ENCODE measurements at places on chromosomes 2 and 18.

DNA sequence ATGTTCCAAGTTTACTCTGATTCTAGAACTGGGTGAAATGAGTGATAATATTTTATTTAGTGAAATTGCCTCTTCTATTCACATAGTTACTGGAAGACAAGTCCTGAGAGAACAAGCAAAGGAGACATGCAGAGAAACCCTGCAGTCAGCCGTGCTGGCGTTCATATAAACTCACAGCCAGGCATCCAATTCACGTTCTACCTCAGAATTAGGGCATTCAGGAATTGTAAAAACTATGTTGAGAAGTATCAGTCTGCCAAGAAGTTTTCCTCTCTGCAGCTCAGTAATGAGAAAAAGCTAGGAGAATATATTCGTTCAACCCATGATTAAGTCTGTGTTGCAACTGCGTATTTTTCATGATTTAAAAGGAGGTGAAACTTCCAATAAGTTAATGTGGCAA lies 156.2 kb upstream of the DSEL start:
- no peak for DNase-seq

DNA sequence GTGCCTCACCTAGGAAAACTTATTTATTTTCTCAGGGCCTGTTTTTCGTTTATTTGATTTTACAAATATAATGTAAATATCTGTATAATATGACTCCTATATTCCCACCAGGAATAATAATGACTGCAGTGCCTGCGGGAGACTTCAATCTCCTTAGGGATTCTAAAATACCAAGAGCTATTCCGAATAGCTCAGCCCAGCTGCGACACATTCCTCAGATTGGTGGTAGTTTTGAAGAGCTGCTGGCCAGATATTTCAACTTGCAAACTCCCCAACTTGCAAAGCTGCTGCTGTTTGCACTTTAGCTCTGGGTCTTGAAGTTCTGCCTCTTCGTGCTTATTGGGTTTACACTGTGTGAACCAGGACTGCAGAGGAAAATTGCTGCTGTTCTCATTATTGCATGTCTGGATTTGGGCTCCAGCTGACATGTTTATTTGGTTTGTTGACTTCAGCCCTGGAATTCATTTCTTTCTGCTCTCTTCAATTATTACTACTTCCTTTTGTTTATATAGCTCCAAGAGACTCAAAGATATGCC lies 480.2 kb upstream of the CHST9 start:
- DNase-seq = no peak

- DNase-seq = no peak
Measured at GRCh38 chr2:235378944-235379343, 114.9 kb upstream of the AGAP1 start.

DNA sequence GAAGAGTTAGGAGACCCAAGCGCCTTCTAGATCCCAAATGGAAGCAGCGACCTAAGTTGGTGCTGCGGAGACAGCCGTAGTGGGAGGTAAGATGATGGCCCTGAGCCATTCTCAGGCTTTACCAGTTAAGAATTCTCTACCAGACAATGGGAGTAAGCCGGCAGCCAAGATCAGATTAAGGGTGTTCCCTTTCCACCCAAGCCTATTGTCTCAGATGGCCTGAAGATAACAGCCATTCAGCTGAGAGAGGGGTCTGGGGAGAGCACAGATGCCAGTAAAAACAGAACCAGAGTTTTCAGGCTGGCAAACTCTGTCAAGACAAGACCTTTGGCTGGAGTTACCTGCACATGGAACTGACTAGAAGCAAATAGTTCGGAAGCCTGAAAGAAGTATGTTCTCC lies 191.7 kb upstream of the HAAO start:
- no peak for DNase-seq

- DNase-seq = no peak
Measured at GRCh38 chr2:89851583-89851905, 1160.1 kb downstream of the RPIA start.

GRCh38 chr2:128280901-128281321 lies 37.8 kb downstream of the HS6ST1 start:
- DNase-seq = no peak

- peak; percentile 91 for DNase-seq
Measured at GRCh38 chr18:63979409-63979920, 9.6 kb downstream of the SERPINB8 start.

DNA sequence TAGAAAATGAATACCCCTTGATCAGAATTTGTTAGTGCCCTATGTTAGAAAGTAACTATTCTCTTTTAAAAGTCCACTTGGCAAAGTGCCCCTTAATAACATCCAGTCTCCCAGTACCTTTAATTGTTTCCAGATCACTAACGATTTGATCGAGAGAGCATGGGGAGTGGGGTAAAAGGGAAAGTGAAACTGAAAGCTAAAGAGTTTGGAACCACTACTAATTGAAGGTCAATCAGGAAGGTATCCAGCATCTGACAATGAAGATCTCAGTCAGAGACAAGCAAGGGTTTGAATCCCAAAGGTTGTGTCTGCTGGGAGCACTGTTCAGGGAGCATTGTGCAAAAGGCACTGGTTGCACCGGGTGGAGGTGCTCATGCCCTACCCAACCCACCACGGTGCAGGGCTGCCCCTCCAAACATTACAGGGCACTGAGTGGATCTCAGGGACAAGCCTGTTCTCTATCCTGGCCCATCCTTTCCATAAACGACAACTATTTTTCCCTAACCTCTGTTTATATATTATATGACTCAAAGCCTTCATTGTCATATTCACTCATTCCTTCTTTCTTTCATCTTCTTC lies 14.6 kb upstream of the RIT2 start:
- DNase-seq = peak; percentile 81

- no peak for DNase-seq
Measured at GRCh38 chr2:4135765-4136164, 432.4 kb downstream of the DCDC2C start.

GRCh38 chr2:200798514-200798913 lies 13.2 kb upstream of the BZW1 start:
- DNase-seq = no peak

DNA sequence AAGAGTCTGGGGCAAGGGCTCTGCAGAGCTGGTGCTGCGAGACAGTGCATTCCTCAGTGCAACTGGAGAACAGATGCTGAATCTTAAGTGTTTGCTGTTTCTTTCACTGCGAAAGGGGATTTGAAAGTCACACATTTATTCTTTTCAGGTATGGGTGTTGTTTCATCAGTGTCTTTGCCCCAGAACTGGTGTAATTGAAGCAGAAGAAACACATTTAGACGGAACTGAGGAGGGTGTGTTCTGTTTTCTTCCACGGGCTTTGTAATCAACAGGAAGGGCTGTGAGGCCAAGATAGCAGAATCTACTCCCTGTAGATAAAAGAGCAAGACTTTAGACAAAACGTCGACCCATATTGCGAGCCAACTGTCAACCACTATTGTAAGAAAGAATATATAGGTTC lies 151.9 kb downstream of the EPHA4 start:
- DNase-seq = no peak

GRCh38 chr2:43223521-43224001 lies 2.8 kb downstream of the ZFP36L2 start:
- DNase-seq = peak; percentile 72

- DNase-seq = peak; percentile 54
Measured at GRCh38 chr2:64606479-64607363, 47.0 kb downstream of the SERTAD2 start.

GRCh38 chr2:85727798-85728197 lies 26.0 kb upstream of the ATOH8 start:
- DNase-seq = no peak

DNA sequence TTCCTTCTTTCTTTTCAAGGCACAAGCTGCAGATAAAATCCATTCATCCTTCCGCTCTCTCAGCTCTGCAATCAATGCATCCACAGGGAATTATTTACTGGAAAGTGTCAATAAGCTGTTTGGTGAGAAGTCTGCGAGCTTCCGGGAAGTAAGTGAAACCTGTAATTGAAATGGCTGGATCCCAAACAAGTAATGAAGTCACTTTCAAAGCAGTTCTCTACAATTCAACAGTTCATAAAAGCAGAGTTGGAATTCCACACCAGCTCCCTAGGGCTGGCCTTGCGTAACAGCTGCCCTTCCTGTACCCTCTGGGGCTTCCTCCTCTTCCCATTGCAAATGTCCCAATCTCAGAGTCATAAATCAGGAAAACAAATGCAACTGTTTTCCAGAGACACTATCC lies 9.6 kb downstream of the SERPINB2 start:
- DNase-seq = no peak

- peak; percentile 77 for DNase-seq
Measured at GRCh38 chr18:75204269-75204731, 4.6 kb downstream of the PTGR3 start.

DNA sequence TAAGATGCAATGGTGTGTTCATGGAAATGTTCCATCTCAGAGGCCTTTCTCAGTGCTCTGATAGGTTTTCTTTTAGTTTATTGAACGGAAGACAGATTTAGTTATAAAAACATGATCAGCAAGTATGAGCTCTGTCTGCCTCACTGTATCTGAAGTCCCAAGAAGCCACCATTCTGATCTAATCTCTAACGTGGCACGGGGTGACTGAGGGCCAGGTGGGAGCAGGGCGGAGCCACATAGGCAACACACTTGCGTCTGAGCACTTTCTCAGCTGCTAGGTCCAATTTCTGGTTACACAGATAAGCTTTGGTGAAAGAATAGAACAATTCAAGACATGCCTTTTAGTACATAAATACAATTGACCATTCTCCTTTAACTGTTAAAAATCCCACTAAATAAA lies 60.4 kb downstream of the SNTG2 start:
- no peak for DNase-seq

DNA sequence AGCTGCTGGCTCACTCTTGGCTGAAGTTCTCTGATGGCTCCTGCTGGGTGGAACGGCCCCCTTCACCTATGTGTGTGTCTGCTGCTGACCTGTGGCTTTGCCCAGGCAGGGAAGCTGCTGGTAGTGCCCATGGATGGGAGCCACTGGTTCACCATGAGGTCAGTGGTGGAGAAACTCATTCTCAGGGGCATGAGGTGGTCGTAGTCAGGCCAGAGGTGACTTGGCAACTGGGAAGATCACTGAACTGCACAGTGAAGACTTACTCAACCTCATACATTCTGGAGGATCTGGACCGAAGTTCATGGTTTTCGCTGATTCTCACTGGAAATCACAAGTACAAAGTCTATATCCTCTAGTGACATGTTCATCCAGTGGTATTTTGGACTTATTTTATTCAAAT lies 13.9 kb upstream of the UGT1A8 start:
- no peak for DNase-seq

DNA sequence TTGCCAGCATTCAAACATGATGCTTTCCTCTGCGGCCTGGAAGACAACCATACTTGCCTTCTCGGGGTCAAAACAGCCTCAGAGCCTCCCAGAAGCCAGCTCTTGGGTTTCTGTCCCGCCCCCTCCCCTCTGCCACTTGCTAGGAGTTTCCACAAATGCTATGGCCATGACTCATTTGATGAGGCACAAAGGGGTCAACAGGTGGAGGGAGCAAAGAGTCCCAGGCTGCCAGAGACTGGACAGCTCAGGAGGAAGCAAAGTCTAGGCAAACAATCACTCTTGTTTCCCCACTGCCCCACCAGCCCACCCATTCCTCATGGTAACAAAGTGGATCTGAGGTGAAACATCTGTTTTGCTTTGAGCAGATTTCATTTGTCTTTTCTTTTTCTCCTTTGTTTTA lies 551.1 kb downstream of the TNS1 start:
- DNase-seq = no peak

DNA sequence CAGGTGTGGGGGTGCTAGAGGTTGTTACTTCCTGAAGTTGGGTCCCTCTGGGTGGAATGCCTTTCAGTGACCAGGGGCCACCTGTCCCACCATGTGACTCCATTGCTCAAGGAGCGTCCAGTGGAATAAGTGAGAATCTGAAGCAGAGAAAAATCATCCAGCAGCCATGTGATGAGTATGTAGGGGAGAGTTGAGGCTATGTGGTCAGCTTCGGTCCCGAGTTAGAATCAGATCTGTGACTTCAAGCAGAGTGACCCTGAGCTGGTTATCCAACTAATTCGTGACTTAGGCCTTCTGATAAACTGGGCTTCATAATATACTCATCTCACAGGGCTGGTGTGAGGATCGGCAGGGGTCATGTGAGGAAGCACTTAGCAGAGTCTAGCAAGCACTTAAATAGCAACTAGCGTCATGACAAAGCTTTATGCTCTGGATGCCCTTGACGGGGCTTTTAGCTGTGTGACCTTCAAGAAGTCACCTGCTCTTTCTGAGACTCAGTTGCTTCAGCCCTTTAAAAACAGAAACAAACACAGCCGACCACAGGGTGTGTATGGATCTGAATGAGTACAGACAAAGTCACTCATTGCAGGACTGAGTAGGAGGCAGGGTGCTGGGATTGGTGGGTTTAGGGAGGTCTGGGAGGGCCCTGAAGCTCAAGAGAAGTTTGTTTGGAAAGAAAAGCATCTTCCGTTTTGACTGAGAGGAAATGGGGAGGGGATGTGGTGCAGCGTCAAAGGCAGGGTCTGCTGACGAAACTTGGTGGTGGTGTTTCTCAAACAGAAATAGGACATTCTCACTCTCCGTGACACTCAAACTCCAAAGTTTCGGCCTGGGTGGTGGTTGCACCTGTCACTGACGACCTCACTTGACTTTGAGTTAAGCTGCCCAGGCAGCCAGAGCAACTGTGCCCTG lies 264.0 kb upstream of the CXCR4 start:
- no peak for DNase-seq

- no peak for DNase-seq
Measured at GRCh38 chr2:237798236-237799059, at the start of gene RBM44. Gene RBM44, plus strand, starts transcription at chr2:237798779. Its CDS starts 14,831 bp downstream, at chr2:237813610.

- no peak for DNase-seq
Measured at GRCh38 chr2:150675807-150676206, 188.3 kb upstream of the RND3 start.

GRCh38 chr2:159438720-159439353 lies 152.3 kb upstream of the WDSUB1 start:
- DNase-seq = no peak

DNA sequence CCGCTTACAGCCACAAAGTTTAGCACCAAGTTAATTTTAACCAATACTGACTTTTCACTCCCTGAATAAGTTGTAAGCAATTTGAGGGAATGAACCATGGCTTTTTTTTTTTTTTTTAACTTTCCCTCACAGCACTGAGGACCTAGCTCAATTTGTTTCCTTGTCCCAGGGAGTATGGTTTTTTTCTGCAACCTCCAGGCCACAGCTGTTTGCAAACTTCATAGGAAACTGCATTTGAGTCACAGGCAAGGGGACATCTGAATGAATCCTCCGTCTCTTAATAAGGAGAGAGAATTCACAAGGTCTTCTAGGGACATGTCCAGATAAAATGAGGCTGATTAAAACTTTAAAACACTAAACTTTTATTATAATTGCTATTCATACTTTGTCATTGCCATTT lies 181.5 kb downstream of the GFPT1 start:
- no peak for DNase-seq

- no peak for DNase-seq
Measured at GRCh38 chr2:2466534-2466933, 135.5 kb upstream of the MYT1L start.

DNA sequence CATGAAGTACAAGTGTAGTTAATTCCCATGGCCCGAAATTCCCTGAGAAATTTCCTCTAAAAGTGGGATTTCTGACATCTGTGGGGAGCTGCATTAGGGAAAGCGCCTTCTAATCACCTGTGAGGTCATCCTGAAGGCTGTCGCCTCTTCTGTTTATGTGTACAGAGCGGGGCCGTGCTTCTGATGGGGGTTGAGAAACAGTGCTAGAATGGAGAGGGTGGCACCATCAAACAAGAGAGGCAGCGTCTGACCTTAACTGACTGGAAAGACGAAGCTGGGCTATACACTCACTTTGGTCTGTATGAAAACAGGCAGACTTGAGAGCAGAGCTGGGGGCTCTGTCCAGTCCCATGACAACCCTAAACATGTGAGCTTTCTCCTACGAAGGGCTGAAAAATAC lies 44.2 kb upstream of the DNMT3A start:
- no peak for DNase-seq

- DNase-seq = no peak
Measured at GRCh38 chr2:180337136-180337535, 330.0 kb upstream of the CWC22 start.

Measured in eye (tissue), 1 donor.